ENCODE measurements at places on chromosomes 3 and 15.

- DNase-seq, result no peak
Observed at GRCh38 chr3:168089179-168089771, 6.4 kb downstream of the GOLIM4 start.

GRCh38 chr3:143078883-143079282, 40.7 kb upstream of the CHST2 start:
- DNase-seq, result peak; percentile 40

DNA sequence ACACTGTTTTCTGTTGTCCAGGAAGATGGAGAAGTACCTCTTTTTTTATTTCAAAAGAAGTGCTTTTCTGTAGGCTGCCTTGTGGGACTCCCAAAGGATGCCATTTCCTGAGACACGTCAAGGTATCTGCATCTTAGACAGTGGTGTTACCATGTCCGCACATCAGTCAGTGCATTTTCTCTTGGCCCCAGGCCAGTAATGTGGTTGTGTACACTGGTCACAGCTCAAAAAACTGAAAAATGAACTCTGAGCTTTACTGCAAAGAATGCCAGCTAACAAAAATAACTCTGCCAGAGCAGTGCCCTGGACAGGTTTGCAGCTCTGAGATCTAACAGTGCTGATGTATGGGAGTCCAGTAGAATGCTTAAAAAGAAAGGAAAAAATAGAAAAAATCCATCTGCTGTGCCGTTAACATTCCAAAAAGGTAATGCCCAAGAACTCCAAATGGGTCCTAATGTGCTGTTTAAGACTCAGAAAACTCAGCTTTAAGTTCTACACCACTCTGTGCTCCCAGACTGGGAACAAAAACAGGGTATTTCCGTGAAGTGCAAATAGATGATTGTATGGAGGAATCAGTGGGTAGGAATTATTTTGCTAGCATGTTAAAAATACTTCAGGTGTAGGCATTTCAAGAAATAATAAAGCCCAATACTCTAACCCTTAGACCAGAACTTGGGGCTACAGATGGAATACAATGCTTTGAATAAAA, 315.9 kb downstream of the FEZF2 start:
- DNase-seq, result no peak

GRCh38 chr3:97070302-97070701, 255.9 kb downstream of the EPHA6 start:
- DNase-seq, result no peak

DNA sequence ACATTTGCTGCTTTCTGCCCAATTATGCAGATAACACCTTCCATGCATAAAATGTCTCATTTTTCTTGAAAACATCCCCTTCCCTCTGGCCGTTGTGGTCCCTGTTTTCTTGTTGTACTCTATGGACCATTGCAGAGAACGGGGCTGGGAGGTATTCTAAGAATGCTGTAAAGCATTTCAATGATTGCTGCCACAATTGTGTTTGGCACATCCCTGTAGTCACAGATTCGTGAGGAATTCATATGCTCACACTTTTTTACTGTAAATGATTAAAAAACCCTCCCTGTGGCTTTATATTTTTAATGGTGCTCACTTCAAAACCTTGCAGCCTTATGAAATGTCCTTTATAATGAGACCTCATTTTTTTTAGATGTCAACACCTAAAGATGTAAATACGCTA, 207.2 kb upstream of the GBE1 start:
- DNase-seq, result no peak

- no peak for DNase-seq
Observed at GRCh38 chr3:143329567-143330211, 210.1 kb downstream of the CHST2 start.

GRCh38 chr3:31895471-31895870, 85.6 kb downstream of the OSBPL10 start:
- DNase-seq, result peak; percentile 25

- DNase-seq, result no peak
Observed at GRCh38 chr3:28672406-28672805, 323.8 kb upstream of the AZI2 start.

DNA sequence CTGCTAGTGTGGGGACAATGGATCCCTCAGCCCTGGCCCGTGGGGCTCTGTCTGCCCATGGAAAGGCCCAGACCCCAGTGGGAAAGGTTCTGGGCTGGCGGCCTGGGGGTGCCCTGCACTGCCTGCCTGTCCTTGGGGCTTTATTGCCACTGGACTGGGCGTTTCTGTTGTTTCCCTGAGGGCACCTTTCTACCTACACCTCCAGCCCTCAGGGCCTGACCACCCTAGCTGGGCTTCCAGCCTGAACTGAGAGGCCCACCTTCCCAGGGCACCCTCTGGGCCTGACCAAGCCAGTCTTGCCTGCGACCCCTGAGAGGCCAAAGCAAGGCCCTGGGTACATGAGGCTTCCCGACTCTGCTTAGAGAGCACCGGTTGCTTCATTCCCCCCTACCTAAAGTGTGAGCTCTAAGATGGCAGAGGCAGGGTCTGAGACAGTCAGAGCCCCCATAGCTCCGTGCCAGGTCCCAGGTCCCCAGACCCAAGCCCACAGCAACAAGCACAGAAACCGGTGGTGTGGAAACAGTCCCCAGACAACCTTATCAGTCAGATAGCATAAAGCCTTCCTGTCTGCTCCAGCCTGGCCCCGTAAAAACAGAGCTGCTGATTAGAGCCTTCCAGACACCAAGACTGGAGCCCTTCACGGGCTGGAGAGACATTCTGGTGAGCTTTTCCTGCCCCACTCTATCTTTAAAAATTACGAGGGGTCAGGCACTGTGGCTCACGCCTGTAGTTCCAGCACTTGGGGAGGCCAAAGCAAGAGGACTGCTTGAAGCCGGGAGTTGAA, 102.8 kb downstream of the CHSY1 start:
- DNase-seq, result no peak

DNA sequence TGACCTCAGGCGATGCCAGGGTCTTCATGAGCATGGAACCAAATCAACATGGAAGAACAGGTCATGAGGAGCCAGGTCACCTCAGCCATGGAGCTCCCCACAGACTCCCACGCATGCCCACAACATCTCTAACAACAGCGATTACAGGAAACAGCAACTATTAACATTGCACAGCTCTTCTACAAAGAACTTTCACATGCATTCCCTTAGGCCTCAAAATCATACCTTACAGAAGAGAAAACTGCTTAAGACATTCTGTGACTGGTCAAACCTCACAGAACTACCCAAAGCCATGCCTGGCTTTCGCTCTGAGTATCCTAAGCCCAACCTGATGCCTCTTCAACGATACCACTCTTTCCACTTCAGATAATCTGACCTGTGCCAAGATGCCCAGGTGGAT, 117.8 kb downstream of the OXNAD1 start:
- DNase-seq, result no peak

GRCh38 chr15:36567445-36567844, 12.0 kb upstream of the CDIN1 start:
- DNase-seq, result no peak

GRCh38 chr15:67130673-67131601, 65.5 kb downstream of the SMAD3 start:
- DNase-seq, result no peak

DNA sequence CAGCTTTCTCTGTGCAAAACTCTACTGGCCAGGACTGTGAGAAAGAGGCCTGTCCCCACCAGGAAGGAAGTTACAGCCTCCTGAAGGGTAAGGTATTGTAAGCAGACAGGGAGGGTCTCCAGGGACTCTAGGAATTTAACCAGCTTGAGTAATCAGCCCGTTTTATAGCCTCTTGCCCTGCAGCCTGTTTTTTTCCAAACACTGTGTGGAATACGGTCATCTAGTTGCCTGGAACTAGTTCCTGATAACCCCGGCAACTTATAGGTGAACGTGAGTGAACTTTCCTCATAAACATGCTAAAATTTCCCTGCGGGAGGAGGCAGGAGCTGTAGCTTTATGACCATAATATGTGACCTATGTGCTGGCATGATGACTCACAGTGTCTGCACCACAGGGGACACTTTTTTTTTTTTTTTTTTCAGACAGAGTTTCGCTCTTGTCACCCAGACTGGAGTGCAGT, 60.1 kb upstream of the DAZL start:
- no peak for DNase-seq

- DNase-seq, result no peak
Observed at GRCh38 chr3:9897408-9898372, 5.0 kb upstream of the IL17RE start.

- no peak for DNase-seq
Observed at GRCh38 chr15:33329457-33329856, 18.7 kb downstream of the RYR3 start.

DNA sequence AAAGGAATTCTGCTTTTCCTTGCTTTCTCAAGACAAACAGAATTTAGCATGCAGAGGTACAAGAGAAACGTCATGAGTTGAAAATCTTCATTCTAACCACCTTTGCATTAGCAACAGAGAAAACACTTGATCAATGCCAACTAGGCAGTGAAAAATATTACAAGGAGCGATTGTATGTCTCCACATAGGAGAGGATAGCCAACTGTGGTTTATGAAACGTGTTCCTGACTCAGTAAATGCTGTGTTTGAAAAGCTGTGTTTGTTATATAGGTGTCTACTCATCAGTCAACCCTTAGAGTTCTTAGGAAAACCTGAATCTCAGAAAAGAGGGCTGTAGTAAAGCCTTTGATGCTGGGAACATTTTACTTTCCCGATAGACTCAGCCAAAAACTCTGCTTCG, 102.4 kb downstream of the FRMD4B start:
- no peak for DNase-seq

- DNase-seq, result no peak
Observed at GRCh38 chr3:100234364-100234763, 26.4 kb upstream of the TBC1D23 start.

DNA sequence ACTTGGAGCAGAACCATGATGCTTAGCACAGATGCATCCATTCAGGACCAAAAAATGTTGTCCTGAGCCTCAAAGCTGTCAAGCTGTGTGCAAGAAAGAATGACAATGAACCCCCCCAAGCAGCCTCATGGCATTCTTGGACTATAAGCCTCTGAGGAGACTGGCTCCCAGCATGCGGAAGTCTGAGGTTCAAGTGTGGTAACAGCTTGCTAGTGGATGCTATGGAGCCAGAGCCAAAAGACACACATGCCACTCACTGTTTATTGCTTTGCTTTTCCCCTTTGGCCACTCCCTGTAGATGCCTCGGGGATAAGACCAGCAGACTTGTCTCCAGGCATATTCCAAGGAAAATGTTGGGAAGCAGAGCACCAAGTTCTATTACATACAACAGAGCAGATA, 38.2 kb upstream of the SNRK start:
- peak; percentile 45 for DNase-seq

- peak; percentile 70 for DNase-seq
Observed at GRCh38 chr3:127002195-127003174, 19.6 kb downstream of the PLXNA1 start.

GRCh38 chr15:100923902-100924301, 4.7 kb downstream of the LRRK1 start:
- no peak for DNase-seq

DNA sequence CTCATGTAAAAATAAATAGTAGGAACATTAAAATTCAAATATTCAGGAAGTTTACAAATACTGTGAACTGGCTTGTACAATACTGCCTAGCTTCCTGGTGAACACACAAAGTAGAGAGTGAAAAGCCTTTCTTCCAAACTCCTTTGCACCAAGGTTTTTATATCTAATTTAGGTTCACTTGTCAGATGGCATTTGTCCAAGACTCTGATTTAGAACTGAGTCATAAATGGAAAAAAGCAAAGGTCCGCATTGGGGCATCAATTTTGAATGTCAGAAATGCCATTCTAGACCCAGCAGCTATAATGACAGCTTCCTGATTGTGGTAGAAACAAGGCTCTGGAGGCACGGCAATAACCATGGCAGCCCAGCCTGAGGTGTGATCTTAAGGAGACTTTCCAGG, 160.7 kb downstream of the PDE8A start:
- DNase-seq, result peak; percentile 5

DNA sequence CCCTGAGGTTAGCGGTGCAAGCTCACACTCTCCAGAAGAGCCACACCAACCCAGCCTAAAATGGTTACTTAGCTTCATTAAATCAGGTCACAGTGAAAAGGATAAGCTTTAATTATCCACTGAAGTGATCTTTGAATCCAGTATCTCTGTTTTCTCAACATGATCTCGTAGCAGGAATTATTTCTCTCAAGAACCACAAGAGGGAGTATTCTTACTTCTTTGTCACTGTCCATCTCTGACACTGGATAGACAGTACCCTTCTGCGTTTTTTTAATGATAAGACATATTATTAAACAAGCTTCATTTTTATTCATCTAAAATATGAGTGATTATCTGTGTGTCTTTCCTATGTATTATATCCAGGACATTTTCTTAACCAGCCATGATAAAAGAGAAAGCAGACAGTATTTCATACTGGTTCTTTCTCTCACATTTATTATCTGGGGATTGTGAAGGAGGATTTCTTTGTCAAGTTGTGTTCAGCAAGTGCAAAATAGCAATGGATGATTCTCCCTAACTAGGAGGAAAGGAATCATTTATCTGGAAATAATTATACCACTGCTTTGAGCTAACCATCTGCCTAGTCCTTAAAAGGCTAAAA, 105.4 kb upstream of the CCDC54 start:
- DNase-seq, result peak; percentile 14

DNA sequence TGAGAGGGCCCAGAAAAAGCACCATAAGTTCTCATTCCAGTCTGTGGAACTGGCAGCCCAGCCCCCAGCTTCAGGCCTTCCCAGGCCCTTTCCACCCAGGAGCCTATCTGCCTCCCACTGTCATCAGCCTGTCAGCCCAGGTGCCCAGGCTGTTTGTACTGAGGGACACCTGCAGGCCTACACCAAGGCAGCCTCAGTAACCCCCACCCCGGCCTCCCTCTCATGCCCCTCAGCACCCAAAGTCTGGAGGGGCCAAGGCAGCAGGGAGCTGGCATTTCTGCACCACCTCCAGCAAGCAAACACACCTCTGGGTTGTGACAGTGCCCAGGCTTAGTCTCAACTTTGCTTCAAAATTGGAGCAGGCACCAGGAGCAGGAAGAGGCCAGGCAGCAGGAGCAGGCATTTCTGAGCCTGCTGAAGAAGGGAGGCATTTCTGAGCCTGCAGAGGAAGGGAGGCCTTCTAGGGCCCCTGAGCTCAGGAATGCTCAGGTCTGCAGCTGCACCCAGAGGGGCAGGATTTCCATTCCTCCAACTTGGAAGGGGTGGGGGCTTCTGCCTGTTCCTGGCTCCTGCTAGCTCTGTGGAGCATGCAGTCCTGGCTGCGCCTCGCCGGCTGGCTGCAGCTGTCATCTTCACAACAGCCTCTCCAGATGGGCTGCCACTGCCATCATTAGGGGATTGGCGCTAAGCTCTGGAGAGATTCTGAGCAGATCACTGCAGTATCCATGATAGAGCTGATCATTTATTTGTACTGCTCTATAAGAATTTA, 396.1 kb downstream of the UNC13C start:
- no peak for DNase-seq

DNA sequence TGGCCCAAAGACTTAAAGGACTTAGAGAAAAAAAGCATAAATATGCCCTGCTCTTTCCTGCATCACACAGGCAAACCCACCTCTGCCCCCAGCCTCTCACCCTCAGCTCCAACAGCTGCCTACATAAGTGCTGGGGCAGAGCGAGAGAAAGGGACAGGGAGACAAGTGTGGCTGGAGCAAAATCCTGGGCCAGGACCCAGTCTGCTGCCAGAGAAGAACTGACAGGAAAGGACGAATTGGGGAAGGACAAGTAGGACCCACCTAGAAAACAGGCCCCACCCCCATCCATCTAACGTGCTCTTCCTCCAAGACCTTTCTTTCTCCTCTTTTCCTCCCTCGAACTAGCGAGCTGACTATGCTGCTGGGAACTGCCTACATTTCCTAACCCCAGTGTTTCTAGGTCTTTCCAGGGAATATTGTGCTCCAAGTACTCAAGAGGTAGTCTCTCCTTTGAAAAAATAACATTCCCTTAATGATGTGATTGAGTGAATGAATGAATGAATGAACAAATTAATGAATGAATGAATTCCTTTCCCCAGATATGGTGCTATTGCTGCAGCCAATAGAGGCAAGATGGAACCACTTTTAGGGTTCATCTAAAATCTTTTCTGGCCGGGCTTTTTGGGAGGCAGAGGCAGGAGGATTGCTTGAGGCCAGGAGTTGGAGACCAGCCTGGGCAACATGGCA, 18.4 kb downstream of the IGDCC4 start:
- no peak for DNase-seq

Data from AG09309 (cell line).